Uterine smooth muscle cell (primary cell): ENCODE measurements at places on chromosomes 11 and 22. TPM values are rescaled to one million over a fixed set of nuclear protein-coding genes. Genes with fewer than 3 reads are reported as not detected.

PPP2R1B gene
- 33.5 and 51.5 TPM in 2 replicates for total RNA-seq

PGA5 gene
- total RNA-seq, result not detected in 2 replicates

MUC6 gene
- total RNA-seq, result not detected in 2 replicates

FAM180B gene
- 0.12 TPM in 1 of 2 replicates, not detected in the other for total RNA-seq

SPA17 gene
- total RNA-seq, result 17.1 and 26.1 TPM in 2 replicates

GRK3 gene
- 2.2 and 3.1 TPM in 2 replicates for total RNA-seq

SMTNL1 gene
- total RNA-seq, result not detected in 2 replicates

VPS26B gene
- total RNA-seq, result 39.5 and 46.0 TPM in 2 replicates
